WTC11 (cell line): ENCODE measurements at places on chromosomes 1 and 21. TPM values are rescaled to one million over a fixed set of nuclear protein-coding genes. Genes with fewer than 3 reads are reported as not detected.

GRCh38 chr1:89843273-89844130 lies 22.7 kb downstream of the LRRC8D start:
- peaks cover 50% of the 10 kb centered on the region for H3K4me1 ChIP-seq
- peak overlapping the region; percentile 85 for H3K4me3 ChIP-seq
- no peaks in the 10 kb centered on the region for H3K27me3 ChIP-seq

DNA sequence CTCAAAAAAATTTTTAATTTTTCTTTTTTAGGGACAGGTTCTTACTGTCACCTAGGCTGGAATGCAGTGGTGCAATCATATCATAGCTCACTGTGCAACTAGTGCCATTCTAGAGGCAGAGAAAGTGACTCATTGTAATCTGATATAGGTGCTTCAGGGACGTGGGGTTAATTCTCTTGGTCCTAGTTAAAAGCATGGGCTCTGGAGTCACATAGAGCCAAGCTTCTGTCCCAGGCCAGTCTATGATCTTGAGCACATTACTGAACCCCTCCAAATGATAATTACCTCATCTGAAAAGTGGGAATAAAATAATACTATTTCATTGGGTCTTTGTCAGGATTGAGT lies 1.1 kb upstream of the ADIPOR1 start:
- peaks cover 16% of the 10 kb centered on the region for H3K4me1 ChIP-seq
- H3K4me3 ChIP-seq = peak overlapping the region; percentile 97; the same call in 1 of the 2 replicates
- H3K36me3 ChIP-seq = no peaks in the 10 kb centered on the region; the same call in 1 of the 2 replicates
- H3K27me3 ChIP-seq = no peaks in the 10 kb centered on the region
- no peak overlapping the region for H3K27ac ChIP-seq

DNA sequence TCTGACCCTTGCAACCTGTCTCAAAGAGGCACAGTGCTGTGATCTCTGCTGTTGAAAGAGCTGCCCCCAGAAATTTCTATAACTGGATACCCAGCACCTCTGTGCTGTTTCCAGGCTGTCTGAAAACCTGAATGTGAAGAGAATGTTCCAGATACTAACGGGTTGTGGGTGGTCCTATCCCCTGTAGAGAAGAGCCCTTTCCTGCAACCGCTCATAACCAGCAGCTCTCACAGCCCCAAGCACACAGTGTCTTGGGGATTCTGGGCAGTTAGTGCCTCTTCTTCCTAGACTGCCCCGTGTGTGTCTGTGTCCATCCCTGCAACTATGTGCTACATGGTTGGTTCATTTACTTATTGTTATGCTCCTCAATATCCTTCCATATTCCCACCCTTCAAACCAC lies 104.5 kb downstream of the SUSD4 start:
- H3K27me3 ChIP-seq = no peaks in the 10 kb centered on the region
- no peaks in the 10 kb centered on the region for H3K36me3 ChIP-seq
- no peak for DNase-seq
- H3K4me3 ChIP-seq = no peak overlapping the region
- H3K27ac ChIP-seq = no peak overlapping the region

- H3K4me1 ChIP-seq = peaks cover 9% of the 10 kb centered on the region
- peaks cover 3% of the 10 kb centered on the region; the same call in 1 of the 2 replicates for H3K27me3 ChIP-seq
- DNase-seq = no peak
- H3K36me3 ChIP-seq = peaks cover 9% of the 10 kb centered on the region
- no peak overlapping the region for H3K4me3 ChIP-seq
- no peak overlapping the region for H3K27ac ChIP-seq
Observed at GRCh38 chr1:109181807-109182163, 31.9 kb upstream of the SARS1 start.

- H3K27ac ChIP-seq = no peak overlapping the region
- no peak overlapping the region for H3K4me3 ChIP-seq
- H3K36me3 ChIP-seq = no peaks in the 10 kb centered on the region
- no peaks in the 10 kb centered on the region for H3K27me3 ChIP-seq
- no peak for DNase-seq
Observed at GRCh38 chr21:37459575-37459974, 93.0 kb downstream of the DYRK1A start.

DNA sequence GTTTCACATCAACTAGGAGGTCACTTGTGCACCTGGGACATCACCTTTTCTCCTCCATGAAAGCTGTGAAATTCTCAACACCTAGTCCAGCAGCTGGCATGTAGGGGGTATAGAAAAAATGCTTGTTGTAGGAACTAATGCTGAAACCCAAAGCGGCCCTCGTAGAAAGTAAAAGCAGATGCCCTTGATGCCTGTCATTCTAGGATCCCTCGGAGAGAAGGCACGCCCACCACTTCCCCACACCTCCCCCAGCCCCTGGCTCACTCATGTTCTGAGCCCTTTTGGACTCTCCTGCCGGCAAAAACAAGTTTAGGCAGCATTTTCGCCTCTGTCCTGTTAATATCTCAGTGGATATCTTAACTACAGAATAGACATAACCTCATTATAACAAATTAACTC lies 36.5 kb downstream of the RIPK4 start:
- peaks cover 13% of the 10 kb centered on the region for H3K4me1 ChIP-seq
- no peak overlapping the region for H3K4me3 ChIP-seq
- peaks cover 25% of the 10 kb centered on the region for H3K27me3 ChIP-seq
- no peak overlapping the region for H3K27ac ChIP-seq

DNA sequence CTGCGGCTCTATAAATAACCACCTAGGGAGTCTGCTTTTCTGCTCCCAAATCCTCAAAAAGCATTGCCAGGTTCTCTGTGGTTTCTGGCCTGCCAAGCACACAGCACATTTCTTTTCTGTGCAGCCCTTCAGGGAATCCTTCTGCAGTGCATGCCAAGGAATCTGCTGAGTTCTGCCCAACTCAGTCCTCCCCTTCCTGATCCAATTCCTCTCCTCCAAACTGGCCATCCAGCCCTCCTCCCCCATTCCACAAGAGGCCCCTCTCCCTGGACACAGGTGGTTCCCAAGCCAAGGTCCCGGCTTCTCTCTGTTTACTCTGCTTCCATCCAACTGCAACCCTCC lies 61.8 kb downstream of the HIVEP3 start:
- no peak overlapping the region for H3K27ac ChIP-seq
- H3K27me3 ChIP-seq = no peaks in the 10 kb centered on the region
- DNase-seq = no peak
- H3K4me3 ChIP-seq = no peak overlapping the region

- no peak overlapping the region for H3K4me3 ChIP-seq
- no peak overlapping the region for H3K27ac ChIP-seq
- H3K4me1 ChIP-seq = no peaks in the 10 kb centered on the region
Observed at GRCh38 chr1:45987204-45987603, 145.2 kb downstream of the PIK3R3 start.

GRCh38 chr1:160858507-160858906 lies 4.2 kb downstream of the CD244 start:
- H3K27ac ChIP-seq = no peak overlapping the region
- no peak overlapping the region for H3K4me3 ChIP-seq
- peaks cover 7% of the 10 kb centered on the region for H3K4me1 ChIP-seq
- no peak for DNase-seq
- H3K36me3 ChIP-seq = no peaks in the 10 kb centered on the region
- no peaks in the 10 kb centered on the region for H3K27me3 ChIP-seq

DNA sequence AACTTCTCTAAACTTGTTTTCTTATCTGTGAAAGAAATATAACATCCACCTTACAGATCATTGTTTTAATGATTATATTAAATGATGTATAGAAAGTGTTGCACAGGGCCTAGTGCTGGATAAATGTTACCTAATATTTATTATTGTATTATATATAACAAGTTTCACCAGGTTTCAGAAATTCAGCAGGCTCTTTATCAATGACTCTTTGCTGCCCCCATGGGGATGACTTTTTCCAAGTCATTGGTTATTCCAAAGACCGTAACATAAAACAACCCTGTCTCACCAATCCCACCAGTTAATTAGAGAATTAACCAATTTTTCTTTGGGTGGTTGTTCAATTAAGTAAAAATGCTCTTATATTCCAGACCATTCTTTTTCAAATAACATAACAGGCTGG lies 7.3 kb upstream of the DEDD start:
- H3K4me3 ChIP-seq = no peak overlapping the region
- H3K27ac ChIP-seq = no peak overlapping the region
- H3K4me1 ChIP-seq = peaks cover 8% of the 10 kb centered on the region
- no peaks in the 10 kb centered on the region for H3K27me3 ChIP-seq
- DNase-seq = peak; percentile 30

DNA sequence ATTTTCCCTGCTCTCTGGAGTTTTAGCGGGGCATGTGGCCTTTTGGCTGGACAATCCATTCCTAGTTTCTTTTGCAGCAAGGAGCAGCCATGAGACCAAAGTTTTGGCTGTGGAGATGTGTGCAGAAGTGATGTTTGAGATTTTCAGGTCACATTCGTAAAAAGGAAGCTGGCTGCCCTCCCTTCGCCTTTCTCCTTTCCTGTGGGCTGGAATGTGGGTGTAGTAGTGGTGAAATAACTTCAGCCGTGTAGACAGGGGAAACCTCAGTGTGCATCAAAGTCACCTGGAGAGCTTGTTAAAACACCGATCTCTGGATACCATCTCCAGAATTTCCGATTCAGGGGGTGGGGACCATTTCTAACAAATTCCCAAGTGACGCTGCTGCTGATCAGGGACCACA lies 5.3 kb upstream of the GPR88 start:
- H3K27me3 ChIP-seq = peaks cover 30% of the 10 kb centered on the region
- no peak overlapping the region for H3K27ac ChIP-seq
- no peaks in the 10 kb centered on the region for H3K36me3 ChIP-seq
- peaks cover 10% of the 10 kb centered on the region for H3K4me1 ChIP-seq
- no peak overlapping the region for H3K4me3 ChIP-seq

GRCh38 chr1:176603696-176604095 lies 140.7 kb downstream of the PAPPA2 start:
- H3K27ac ChIP-seq = no peak overlapping the region
- H3K27me3 ChIP-seq = no peaks in the 10 kb centered on the region
- H3K36me3 ChIP-seq = no peaks in the 10 kb centered on the region

DNA sequence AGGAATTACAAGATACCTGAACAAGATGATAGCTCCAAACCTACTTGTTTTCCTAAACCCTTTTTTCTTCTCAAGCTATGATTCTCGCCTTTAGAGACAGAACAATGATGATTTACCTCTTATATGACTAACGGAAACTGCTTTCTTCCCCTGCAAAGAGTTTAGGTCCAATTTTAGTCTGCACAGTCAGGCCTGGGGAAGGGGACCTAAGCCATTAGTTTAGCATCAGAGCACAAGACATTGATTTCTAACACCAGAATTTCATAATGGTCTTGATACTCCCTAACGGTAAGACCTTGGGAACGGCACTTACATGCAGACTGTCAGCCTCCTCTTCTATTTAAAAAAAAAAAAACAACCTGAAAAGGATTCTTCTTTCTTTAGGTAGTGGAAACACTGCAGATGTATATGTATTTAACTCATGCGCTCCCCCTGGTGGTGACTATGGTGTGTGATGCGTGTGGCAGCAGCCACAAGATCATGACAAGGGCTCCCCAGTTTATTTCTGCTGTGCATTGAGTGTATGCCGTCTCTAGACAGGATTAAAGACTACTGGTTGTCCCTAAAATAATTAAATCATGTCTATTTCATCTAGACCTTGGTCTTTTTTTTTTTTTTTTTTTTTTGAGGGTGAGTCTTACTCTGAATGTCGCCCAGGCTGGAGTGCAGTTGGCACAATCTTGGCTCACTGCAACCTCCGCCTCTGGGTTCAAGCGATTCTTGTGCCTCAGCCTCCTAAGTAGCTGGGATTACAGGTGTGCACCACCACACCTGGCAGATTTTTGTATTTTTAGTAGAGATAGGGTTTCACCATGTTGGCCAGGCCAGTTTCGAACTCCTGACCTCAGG lies 37.3 kb upstream of the TMEM222 start:
- no peaks in the 10 kb centered on the region; the same call in 1 of the 2 replicates for H3K4me1 ChIP-seq
- no peaks in the 10 kb centered on the region for H3K27me3 ChIP-seq
- H3K27ac ChIP-seq = peak overlapping the region; percentile 17
- no peak overlapping the region for H3K4me3 ChIP-seq

- H3K27ac ChIP-seq = no peak overlapping the region
- no peaks in the 10 kb centered on the region for H3K27me3 ChIP-seq
- peaks cover 26% of the 10 kb centered on the region for H3K36me3 ChIP-seq
Observed at GRCh38 chr21:36783612-36784374, 84.9 kb downstream of the SIM2 start.

GRCh38 chr1:94614996-94615395 lies 73.4 kb upstream of the F3 start:
- no peak overlapping the region for H3K27ac ChIP-seq
- H3K4me1 ChIP-seq = peaks cover 44% of the 10 kb centered on the region
- no peak overlapping the region for H3K4me3 ChIP-seq
- H3K36me3 ChIP-seq = peaks cover 17% of the 10 kb centered on the region

GRCh38 chr1:150612014-150612345 lies 17.4 kb downstream of the ENSA start:
- H3K4me3 ChIP-seq = no peak overlapping the region
- peak overlapping the region; percentile 94 for H3K27ac ChIP-seq

GRCh38 chr1:153220606-153221303 lies 3.4 kb downstream of the PRR9 start:
- H3K4me1 ChIP-seq = no peaks in the 10 kb centered on the region
- no peaks in the 10 kb centered on the region for H3K36me3 ChIP-seq
- peaks cover 2% of the 10 kb centered on the region; the same call in 1 of the 2 replicates for H3K27me3 ChIP-seq
- no peak overlapping the region for H3K27ac ChIP-seq

DNA sequence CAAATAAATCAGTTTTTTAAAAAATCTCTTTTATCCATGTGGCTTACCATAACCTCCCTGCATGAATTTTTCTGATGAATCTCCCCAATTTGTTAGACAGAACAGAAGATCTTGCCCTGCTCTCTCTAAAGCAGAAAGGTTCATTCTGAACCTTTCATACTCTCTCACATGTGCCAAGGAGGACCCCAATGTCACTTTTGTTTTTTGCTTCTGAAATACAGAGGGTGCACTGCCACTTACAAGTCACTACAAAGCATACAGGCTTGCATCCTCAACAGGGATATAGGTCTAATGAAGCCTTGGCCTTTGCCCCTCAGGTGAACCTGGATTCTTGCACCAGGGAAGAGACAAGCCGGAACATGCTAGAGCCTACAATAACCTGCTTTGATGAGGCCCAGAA lies 4.8 kb downstream of the RGS4 start:
- no peaks in the 10 kb centered on the region for H3K27me3 ChIP-seq
- no peak overlapping the region for H3K27ac ChIP-seq
- H3K36me3 ChIP-seq = no peaks in the 10 kb centered on the region
- no peak overlapping the region for H3K4me3 ChIP-seq
- no peak for DNase-seq

Gene TMPRSS3
- 0.25 to 0.39 TPM (median 0.27 TPM) in 3 replicates for total RNA-seq

Gene FBXO28
- 32.8 to 36.8 TPM (median 34.1 TPM) in 3 replicates for total RNA-seq

Gene RUNX3
- 1.5 to 1.8 TPM (median 1.8 TPM) in 3 replicates for total RNA-seq

Gene CD1D
- 3.8 to 4.7 TPM (median 3.9 TPM) in 3 replicates for total RNA-seq

Gene WNT3A
- total RNA-seq = 0.16 to 0.34 TPM (median 0.17 TPM) in 3 replicates

Gene RORC
- 0.30 to 0.53 TPM (median 0.44 TPM) in 3 replicates for total RNA-seq

Gene BSDC1
- 42.4 to 44.3 TPM (median 43.6 TPM) in 3 replicates for total RNA-seq
